ENCODE measurements at places on chromosomes 6 and 20. TPM values are rescaled to one million over a fixed set of nuclear protein-coding genes. Genes with fewer than 3 reads are reported as not detected.
A peak's percentile ranks its signal among the peaks of the same experiment; 100 is the strongest.

PAX1 gene
- 0.30 TPM for total RNA-seq

CNR1 gene
- total RNA-seq: 0.15 TPM

SS18L1 gene
- 11.3 TPM for total RNA-seq

TOP1 gene
- 19.9 TPM for total RNA-seq

TRAPPC3L gene
- not detected for total RNA-seq

OOEP gene
- total RNA-seq: not detected

UNC93A gene
- total RNA-seq: not detected

RSPO4 gene
- 0.13 TPM for total RNA-seq

NKX2-2 gene
- not detected for total RNA-seq

C6orf58 gene
- total RNA-seq: not detected

EBF4 gene
- 1.2 TPM for total RNA-seq

DNA sequence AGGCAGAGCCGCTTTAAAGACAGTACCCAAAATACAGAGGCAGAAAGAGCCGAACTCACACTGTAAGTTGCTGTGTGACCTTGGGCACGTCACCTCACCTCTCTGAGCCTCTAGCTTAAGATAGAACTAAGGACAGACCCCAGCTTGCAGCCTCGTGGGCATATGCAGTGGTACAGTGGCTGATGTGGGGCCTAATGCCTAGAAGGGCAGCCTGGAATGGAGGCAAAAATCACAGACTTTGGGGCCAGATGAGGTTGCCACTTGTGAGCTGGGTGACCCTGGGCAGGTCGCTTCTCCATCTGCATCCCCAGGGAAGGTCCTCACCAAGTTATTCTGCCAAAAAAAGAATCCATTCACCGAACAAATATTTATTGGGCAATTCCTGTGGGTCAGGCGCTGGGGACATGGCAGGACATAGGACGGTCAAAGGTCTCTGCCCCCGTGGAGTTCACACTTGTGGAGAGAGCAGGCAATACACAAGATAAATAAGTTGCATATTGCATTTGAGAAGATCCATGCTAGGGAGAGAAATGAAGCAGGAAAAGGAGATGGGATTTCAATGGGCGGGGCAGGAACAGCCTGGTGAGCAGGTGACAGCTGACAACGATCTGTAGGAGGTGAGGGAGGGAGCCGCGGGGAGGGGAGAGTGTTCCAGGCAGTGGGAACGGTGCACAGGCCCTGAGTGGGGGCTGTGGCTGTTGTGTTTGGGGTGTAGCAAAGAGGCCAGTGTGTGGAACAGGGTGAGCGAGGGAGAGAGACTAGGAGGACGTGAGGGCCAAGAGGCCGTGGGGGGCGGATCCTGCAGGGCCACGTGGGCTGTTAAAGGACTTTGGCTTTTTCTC lies 115.2 kb downstream of the CEBPB start:
- no peaks in the 10 kb centered on the region for H3K36me3 ChIP-seq
- peak overlapping the region; percentile 84 for H3K27ac ChIP-seq
- no peaks in the 10 kb centered on the region for H3K27me3 ChIP-seq
- peak overlapping the region; percentile 28 for H3K4me3 ChIP-seq

GRCh38 chr20:24328901-24329300 lies 140.5 kb upstream of the SYNDIG1 start:
- H3K4me3 ChIP-seq: no peak overlapping the region
- no peaks in the 10 kb centered on the region for H3K4me1 ChIP-seq
- H3K27ac ChIP-seq: no peak overlapping the region
- H3K36me3 ChIP-seq: no peaks in the 10 kb centered on the region
- no peaks in the 10 kb centered on the region for H3K27me3 ChIP-seq

DNA sequence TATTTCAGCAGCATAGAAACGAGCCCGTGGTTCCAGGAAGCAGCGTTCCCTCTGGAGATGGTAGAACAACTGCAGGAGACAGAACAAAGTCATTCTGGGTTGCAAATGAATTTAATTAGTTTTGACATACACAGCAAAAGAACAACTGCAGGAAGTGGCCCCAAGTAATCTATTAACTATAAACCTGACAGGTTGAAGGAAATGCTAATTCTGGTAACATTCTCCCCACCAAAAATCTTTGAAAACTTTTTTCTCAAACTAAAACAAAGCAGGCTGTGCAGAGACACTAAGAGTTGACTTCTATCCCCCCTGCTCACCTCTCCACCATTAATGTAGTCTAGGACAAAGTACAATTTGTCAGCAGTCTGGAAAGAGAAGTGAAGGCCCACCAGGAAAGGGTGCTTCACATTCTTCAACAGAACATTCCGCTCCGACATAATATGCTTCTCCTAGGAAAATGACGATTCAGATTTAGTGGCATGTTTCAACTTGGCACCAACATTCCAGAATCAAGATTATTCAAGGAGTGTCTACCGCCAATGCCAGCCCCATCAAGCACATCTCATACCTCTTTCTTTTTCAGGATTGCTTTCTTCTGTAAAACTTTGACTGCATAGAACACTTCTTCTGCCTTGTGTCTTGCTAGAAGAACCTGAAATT lies 120.4 kb upstream of the SLC2A12 start:
- peaks cover 50% of the 10 kb centered on the region for H3K4me1 ChIP-seq
- peaks cover 13% of the 10 kb centered on the region for H3K36me3 ChIP-seq
- peak overlapping the region; percentile 90 for H3K4me3 ChIP-seq
- H3K27me3 ChIP-seq: no peaks in the 10 kb centered on the region
- peak overlapping the region; percentile 98 for H3K27ac ChIP-seq
- no peak for DNase-seq

DNA sequence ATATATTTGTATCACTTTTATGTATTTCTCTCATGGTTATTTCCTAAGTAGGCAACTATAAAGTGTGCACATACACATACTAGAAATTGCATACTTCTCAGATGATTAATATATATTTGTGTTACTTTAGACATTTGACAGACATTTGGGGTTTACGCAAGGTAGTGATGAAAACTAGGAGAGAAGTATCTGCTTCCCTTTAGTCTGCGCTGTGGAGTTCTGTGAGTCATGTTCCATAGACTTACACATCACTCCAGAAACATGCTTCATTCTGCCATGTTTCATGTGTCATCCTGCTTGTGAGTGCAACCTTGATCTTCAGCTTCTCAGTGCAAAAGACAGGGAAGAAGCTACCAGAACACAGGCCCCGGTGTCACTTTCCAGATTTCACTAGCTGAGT lies 200.7 kb upstream of the BMP2 start:
- no peak overlapping the region for H3K4me3 ChIP-seq
- no peak for DNase-seq
- no peak overlapping the region for H3K27ac ChIP-seq
- no peaks in the 10 kb centered on the region for H3K4me1 ChIP-seq
- H3K27me3 ChIP-seq: no peaks in the 10 kb centered on the region

DNA sequence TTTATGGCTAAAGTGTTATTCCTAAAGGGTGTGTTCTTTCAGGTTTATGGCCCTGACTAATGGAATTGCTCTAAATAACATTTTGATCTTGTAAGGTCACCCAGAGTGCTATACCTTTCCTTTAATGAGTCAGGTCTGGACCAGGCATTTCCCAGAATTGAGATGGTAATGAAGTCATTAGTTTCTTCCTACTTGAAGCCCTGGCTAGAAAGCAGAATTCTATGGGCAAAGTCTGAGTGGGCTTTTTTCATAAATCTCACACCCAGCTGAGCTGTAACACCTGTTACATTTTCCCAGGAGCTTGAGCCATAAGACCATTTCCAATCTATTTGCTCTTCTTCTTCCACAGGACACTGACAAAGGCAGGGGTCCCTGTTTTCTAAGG lies 122.0 kb upstream of the ID4 start:
- no peak overlapping the region for H3K27ac ChIP-seq
- H3K36me3 ChIP-seq: no peaks in the 10 kb centered on the region
- no peaks in the 10 kb centered on the region for H3K27me3 ChIP-seq
- H3K4me1 ChIP-seq: no peaks in the 10 kb centered on the region
- DNase-seq: no peak
- no peak overlapping the region for H3K4me3 ChIP-seq

GRCh38 chr20:51510169-51510568 lies 32.4 kb downstream of the NFATC2 start:
- peaks cover 19% of the 10 kb centered on the region for H3K4me1 ChIP-seq
- DNase-seq: no peak
- H3K36me3 ChIP-seq: no peaks in the 10 kb centered on the region
- no peak overlapping the region for H3K4me3 ChIP-seq
- H3K27ac ChIP-seq: no peak overlapping the region

- peaks cover 23% of the 10 kb centered on the region for H3K27me3 ChIP-seq
- no peaks in the 10 kb centered on the region for H3K36me3 ChIP-seq
- H3K4me1 ChIP-seq: no peaks in the 10 kb centered on the region
- H3K4me3 ChIP-seq: no peak overlapping the region
These were observed 7.4 kb upstream of the INSM1 start for GRCh38 chr20:20360464-20360863.

DNA sequence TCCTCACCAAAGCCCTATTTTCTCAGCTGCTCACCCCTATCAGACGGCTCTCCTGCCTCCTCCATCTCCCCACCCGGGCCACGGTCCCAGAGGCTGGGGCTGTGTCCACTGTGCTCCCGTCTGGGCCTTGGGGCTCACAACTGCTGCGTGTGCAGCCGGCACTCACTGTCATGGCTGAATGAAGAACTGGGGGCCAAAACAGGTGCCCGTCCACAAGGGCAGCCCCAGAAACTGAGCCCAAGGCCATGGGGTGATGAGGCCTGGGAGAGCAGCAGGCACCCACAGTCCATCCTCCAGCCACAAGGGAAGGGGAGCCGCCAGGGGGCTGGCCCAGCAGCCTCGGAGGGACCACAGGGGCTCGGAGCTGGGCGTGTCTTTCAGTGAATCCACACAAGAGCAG lies 159.5 kb downstream of the DLL1 start:
- H3K4me3 ChIP-seq: no peak overlapping the region
- H3K27me3 ChIP-seq: no peaks in the 10 kb centered on the region
- H3K4me1 ChIP-seq: peaks cover 17% of the 10 kb centered on the region
- H3K36me3 ChIP-seq: no peaks in the 10 kb centered on the region

- H3K36me3 ChIP-seq: peaks cover 33% of the 10 kb centered on the region
- H3K4me3 ChIP-seq: no peak overlapping the region
- DNase-seq: no peak
- H3K27me3 ChIP-seq: no peaks in the 10 kb centered on the region
- H3K27ac ChIP-seq: no peak overlapping the region
- H3K4me1 ChIP-seq: no peaks in the 10 kb centered on the region
These were observed 55.2 kb upstream of the CDKAL1 start for GRCh38 chr6:20479060-20479459.

DNA sequence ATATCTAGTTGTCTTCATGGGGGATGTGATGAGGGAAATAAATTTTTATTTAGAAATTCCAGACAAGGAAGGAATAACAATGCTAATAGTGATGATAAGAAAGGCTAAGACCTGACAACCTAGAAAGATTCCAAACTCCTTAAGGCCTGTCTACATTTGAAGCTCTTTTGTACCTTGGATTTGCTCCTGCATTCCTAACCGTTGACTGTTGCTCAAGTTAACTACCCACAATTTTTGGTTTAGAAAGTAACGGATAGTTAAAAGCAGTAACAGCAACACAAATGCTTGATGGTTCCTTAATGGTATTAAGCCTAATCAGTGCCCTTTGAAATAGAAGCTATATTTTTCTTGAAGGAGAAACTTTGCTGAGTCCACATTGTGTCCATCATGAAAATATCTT lies 52.9 kb downstream of the TRMT11 start:
- H3K4me1 ChIP-seq: no peaks in the 10 kb centered on the region
- no peaks in the 10 kb centered on the region for H3K27me3 ChIP-seq
- H3K36me3 ChIP-seq: no peaks in the 10 kb centered on the region
- H3K4me3 ChIP-seq: no peak overlapping the region
- DNase-seq: no peak

DNA sequence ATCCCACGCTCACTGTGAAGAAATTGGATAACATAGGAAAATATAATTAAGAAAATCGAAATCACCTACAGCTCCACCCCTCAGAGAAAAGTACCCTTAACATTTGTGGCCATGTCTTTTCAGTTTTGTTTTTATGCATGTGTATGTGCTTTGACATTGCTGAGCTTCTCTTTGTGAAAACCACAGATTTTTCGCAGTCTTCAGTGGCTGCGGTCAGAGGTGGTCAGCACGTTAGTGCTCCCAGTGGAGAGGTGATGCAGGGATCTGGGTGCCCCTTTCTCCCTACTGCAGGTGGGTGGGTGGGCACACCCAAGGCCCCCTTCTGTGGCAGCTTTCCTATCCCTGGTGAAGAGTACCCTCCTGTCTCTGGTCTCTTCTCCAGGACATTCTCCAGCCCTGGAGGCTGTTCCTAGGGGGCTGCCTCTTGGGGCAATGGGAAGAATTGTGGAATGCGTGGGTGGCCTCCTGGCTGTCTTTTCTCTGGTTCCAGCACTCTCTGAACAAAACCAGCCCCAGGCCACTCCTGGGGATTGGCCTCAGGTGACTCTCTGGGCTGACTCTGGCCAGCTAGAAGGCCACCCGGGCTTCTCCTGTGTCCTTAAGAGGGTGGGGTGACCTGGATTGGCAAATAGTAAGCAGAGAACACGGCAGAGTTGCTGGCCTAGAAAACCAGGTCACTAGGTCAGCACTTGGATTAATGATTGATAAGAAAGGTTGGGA lies 49.8 kb upstream of the FANCE start:
- no peak for DNase-seq
- H3K36me3 ChIP-seq: peaks cover 6% of the 10 kb centered on the region
- peaks cover 18% of the 10 kb centered on the region for H3K4me1 ChIP-seq

GRCh38 chr20:24808616-24809015 lies 140.5 kb upstream of the CST7 start:
- H3K4me3 ChIP-seq: no peak overlapping the region
- peak; percentile 30 for DNase-seq
- no peak overlapping the region for H3K27ac ChIP-seq
- no peaks in the 10 kb centered on the region for H3K4me1 ChIP-seq
- H3K36me3 ChIP-seq: no peaks in the 10 kb centered on the region
- H3K27me3 ChIP-seq: peaks cover 6% of the 10 kb centered on the region

DNA sequence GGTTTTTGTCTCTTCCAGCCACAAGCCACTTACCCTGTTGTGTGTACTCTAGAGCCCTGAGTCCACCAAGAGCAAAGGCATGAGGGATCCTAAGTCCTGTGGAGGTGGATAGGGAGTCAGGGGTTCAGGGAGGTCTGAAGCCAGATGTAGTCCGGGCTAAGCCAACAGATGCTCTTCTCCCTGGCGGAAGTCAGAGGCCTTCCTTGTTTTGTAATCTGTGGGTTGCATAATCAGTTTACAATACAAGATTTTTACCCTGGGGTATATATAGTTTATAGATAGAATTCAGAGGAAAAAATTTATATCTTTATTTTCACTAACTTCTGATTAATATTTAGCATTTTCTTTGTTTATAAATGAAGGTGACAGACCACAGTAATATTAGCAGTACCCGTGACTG lies 9.2 kb downstream of the LAMP5 start:
- no peak for DNase-seq
- no peaks in the 10 kb centered on the region for H3K4me1 ChIP-seq
- H3K27me3 ChIP-seq: peaks cover 3% of the 10 kb centered on the region
- H3K36me3 ChIP-seq: no peaks in the 10 kb centered on the region
- H3K27ac ChIP-seq: no peak overlapping the region

Measured in psoas muscle (tissue), 8 donors.